ENCODE measurements at places on chromosomes 16 and 17.

DNA sequence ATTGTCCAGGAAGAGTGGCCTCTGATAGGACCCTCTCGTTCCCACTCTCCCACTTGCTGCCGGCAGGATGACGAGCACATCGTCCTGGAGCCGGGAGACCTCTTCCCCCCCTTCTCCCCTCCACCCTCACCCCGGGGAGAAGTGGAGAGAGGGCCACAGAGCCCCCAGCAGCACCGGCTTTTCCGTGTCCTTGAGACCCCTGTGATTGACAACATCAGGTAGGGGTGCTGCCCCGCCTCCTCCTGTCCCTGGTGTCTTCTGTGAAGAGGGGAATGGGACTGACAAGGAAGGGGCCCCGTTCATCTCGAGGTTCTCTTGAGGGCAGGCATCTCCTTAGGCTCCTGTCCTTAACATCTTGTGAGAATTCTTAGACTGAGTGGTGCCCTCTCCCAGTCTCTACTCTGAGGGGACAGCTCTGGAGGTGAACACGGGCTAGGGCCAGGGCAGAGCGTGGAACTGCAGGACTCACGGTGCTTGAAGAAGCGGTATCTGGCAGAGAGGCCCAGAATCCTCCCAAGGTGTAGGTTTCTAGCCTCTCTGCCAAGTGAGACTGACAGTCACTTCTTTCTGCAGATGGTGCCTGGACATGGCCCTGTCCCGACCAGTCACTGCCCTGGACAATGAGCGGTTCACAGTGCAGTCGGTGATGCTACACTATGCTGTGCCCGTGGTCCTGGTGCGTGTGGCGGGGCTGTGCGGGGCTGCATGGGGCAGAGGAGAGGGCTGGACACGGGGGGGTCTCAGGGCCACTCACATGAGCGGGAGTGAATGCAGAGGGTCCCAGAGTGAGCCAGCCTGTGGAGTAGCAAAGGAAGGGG, 26.4 kb downstream of the CASKIN2 start:
- DNase-seq = no peak

- DNase-seq = no peak
Observed at GRCh38 chr17:42362245-42362961, 25.8 kb downstream of the STAT3 start.

DNA sequence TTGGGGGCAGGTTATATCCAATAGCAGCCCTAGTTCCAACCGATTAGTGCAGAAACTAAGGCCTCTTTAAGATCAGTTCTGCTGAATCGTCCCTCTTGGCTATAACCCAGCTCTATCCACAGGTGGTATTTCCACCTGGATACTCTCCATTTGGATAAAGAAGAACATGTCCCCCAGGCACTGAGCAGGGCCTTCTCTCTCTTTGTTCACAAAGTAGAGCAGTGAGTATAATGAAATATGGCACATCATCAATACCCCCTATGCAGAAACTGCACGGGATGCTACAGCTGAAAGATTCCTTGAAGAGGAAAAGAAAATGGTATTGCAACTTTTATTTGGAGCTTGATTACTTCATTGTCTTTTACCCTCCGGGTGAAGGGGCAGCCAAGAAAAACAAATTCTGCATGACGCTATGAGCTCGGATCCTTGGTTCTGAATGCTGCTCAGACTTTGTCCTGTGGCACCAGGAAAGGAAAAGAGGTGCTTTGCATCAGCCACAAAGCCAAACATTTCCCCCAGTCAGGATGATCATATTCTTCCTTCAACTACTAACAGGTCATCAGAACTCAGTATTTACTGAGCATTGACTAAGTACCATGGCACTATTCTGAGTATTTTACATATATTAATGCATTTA, 399.7 kb downstream of the NPIPA8 start:
- DNase-seq = no peak

- DNase-seq = no peak
Observed at GRCh38 chr17:79024901-79025737, 1.1 kb downstream of the C1QTNF1 start.

DNA sequence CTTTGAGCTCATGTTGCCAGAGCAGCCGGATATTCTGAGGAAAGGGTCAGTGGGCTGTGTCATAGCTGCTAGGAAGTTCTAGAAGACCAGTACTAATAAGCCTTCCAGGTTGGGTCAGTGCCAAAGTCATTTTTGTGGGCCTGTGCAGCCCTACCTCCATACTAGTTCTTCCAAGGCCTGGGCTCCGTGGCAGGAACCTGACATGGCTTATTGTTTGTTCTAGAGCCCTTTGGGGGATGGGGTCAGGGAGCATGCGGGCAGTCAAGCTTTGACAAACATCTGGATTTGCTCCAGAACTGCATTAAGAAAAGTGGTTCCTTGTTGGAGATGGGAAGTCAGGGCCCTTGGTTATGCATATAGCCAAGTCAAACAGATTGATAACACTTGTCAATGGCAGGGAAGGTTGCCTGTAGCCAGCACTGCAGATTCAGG, 7.6 kb downstream of the ALKBH5 start:
- no peak for DNase-seq

- DNase-seq = no peak
Observed at GRCh38 chr16:47458331-47458730, 2.5 kb downstream of the ITFG1 start.

- DNase-seq = no peak
Observed at GRCh38 chr17:38616361-38616760, 10.6 kb upstream of the SRCIN1 start.

GRCh38 chr17:40022961-40023541, 7.8 kb downstream of the CSF3 start:
- no peak for DNase-seq

GRCh38 chr17:43945074-43945829, 3.0 kb upstream of the PPY start:
- DNase-seq = no peak

Measured in NCI-H146 (cell line).